Activated CD8-positive, alpha-beta memory T cell treated with anti-CD3 and anti-CD28 coated beads, Interleukin-2, amount 50 U/mL, for 4 hours (primary cell): ENCODE measurements at places on chromosomes 1 and 21.

- DNase-seq: peak; percentile 5
Observed at GRCh38 chr1:53373246-53373645, 45.4 kb upstream of the LRP8 start.

DNA sequence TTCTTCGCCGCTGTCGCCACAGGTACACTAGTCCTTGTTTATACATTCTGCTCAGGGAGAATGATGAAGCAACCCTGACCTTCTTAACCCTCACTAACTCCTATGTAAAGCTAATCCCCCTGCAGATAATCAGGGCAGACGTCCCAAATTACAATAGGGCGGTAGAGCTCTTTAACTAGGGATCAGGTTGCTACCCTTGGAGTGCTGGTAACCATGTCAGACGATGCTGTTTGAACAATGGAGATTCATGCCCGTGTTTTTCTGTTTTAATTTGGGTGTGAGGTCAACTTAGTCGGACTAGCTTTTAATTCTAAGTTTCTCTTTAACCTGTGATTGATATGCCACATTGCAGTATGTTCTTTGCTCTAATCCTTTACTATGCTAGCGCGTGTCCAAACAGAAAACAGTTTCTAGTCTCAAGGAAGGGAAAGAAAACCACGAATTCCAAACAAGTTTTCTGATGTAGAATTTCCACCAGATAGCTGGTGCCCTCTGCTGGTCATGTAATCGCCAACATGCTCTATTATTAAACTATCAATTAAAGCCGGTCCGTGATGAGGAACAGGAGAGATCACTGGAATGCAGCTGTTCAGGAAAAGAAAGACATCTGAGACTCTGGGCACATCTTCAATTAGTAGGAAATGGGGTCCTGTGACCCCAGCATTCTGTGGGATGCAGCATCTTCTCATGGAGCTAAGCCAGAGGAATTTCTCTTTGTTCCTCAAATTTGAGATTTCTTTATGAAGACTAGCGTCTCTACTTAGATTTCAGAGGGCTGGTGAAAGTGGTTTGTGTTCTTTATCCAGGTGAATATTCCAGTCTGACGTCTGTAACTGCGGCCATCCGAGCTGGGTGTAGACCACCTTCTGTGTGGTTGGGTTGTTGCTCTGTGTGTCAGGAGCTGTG is 18.3 kb upstream of the VAMP3 start:
- DNase-seq: peak; percentile 48

DNA sequence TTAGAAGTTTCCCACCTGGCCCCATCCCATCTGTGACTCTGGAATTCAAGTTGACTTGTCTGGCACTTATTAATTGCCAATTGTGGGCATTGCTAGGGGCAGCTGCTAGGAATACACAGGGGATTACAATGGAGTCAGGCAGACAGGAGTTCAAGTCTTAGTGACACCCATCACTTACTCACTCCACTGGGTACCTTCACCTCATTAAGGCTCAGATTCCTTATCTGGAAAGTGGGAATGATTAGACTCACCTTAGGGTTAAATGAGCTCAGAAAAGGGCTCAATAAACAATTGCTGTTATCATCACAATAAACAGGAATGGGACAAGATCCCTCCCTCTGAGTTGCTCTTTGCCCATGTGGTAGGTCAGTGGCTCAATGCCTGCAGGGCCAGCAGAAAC is 18.2 kb downstream of the GRIK3 start:
- no peak for DNase-seq

- DNase-seq: no peak
Observed at GRCh38 chr1:55654750-55655149, 439.6 kb upstream of the USP24 start.

DNA sequence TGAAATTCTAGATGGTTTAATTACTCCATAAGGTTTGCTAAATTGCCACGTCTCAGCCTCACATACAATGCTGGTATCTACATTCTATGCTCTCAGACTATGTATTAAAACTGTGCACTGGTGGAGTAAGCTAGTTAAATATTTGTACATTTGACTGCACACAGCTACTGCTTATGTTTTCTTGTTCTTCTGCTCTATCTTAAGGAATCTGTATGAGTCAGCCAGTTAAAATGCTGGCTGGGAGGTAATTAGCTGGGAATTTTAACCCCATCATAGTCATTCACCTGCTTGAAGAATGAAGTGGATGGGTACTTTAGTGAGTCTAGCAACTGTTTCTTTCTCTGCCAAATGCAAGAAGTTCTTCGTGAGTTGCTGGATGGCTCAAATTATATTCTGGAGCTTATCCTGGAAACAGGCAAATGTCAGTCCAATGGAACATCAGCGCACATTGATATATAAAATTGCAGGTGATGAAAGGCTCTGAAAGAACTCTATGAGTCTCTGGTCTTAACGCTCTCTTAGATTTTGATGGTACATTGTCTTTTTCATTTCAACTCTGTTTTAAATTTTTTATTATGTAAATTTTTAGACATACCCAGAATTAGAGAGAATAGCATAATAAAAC is 83.4 kb downstream of the BACH1 start:
- DNase-seq: no peak

DNA sequence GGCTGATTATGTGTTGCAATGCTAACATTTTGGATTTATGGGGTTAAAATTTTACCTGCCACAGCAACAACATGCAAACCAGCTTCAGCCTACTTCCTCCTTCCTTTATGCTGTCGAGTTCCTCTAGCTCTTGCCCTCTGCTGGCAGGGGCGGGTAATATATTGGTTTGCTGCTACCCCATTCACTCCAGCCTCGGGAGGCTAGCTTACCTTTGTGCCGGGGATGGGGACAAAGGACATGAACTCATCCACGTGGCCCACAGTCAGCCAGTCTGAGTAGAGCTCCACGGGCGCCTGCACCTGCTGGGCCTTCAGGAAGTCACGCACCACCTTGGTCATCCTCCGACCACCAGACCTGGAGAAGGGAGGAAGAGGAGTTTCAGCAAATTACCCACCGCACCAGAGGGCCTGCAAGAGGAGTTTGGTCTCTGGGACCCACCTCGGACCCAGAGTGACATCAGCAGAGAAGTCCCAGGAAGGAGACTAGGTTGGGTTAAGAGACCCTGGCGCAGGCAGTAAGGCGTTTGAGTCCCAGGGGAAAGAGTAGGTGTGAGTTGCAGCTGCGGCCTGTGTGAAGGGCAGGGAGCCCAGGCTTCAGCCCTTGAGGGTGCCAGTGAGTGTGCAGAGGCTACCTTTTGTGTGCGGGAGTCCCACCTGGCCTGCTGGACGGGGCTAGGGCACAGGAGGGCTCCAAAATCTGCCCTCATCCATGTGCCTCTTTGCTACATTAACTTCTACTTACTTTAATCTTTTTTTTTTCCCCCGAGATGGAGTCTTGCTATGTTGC is 21.8 kb upstream of the SDHB start:
- DNase-seq: no peak

DNA sequence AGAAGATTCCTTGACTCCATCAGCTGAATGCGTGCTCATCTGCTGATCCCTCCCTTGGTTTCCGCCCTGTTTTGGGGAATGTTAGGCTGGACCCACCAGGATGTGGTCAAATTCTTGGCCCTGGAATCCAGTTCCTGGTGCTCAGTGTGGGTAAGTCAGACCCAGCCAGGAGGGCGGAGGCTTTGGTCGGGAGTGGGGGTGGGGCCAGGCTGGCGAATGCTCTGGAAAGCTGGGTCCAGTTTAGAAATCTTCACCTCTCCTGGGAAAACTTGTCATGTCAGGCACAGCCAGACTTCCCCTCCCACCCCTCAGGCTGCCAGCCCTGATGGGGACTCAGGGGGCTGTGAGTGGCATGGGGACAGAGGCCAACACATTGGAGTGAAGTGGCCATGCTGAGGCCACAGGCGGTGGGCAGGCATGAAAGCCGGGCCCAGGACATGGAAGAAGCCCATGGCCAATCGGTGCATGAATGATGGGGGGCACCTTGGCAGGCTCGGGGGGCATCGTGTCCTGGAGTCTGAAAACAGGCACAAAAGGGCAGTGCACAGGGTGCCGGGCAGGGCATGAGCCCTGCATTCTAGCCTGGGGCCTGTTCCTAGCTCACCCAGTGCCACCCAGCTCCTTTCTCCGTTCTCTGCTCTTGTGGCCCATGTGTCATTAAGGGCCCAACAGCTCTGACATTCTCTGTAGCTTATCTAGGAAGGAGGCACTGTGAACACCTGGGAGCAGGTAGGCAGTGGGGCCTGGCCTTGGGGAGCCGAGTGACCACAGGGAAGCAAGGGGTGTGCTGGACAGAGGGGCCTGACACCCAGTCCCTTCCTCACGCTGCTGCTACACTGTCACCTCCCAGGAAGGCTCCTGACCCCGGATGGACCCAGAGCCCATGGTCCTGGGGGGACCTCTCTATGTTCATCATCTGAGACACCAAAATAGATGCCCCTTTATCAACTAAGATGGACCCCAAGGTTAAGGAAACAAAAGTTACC is 14.6 kb upstream of the PADI1 start:
- no peak for DNase-seq

- no peak for DNase-seq
Observed at GRCh38 chr1:28176492-28177470, at the start of gene PTAFR. Gene PTAFR (minus strand): TSS chr1:28176690. CDS start chr1:28151021, 25,669 bp downstream.

DNA sequence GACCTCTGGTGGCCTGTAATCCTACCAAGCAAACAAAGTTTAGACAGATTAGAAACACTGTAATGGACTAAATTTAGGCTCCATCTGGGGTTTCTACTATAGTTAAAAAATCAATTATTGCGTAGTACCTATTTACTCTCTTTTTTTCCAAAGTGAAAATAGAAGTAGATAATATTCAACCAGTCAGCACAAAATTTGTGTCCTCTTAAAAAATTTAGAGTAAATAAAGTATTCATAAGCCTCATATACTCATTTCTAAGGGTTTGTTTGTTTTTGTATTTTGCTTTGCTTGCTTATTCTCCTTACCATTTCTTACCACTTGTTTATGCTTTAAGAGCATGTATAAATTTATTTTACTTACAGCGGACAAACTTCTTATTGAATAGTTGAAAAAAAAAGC is 54.5 kb downstream of the NCAM2 start:
- no peak for DNase-seq

- DNase-seq: no peak
Observed at GRCh38 chr21:41759926-41760325, 6.9 kb downstream of the RIPK4 start.

DNA sequence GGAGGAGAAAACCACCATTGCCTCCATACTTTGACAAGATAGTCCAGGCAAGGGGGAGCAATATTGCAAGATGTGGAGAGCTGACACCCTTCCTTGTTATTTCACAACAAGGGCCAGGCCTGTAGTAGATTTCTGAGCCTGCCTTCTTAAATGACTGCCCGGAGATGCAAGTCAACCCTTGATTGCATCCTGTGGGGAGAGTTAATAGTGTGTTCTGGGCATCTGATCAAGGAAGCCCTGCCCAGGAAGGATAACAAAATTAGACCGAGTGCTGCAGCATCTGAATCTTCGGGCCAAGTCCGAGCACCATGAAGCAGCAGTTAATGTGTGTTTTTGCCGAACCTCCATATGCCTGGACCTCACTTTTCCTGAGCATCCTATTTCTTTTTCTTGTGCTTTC is 382.3 kb downstream of the PRDM2 start:
- no peak for DNase-seq

- no peak for DNase-seq
Observed at GRCh38 chr21:29581393-29581792, 282.7 kb downstream of the BACH1 start.

- no peak for DNase-seq
Observed at GRCh38 chr1:58983162-58983561, 199.3 kb upstream of the JUN start.

- DNase-seq: no peak
Observed at GRCh38 chr1:166145499-166145898, 21.3 kb downstream of the FAM78B start.

- peak; percentile 91 for DNase-seq
Observed at GRCh38 chr1:182604175-182605164, at the start of gene RGS16. Gene RGS16 (minus strand): TSS chr1:182604389. CDS start chr1:182604259, 130 bp downstream.

DNA sequence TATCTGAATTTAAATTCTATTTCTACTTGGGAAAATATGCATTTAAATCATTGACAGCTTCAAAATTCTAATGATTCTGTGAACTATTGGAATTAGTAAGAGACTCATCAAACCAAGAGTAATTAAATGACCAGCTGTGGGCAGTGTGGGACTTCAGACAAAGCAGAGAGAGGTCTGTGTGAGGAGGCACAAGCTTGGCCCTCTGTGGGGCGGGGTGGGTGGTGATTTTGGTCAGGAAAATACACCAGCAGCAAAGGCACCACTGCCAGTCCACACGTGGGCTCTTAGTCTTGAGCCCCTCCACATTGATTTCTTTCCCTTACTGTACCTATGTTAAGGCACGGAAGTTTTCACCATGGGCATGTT is 39.2 kb upstream of the RAB4A start:
- DNase-seq: no peak

- DNase-seq: no peak
Observed at GRCh38 chr21:15088488-15088887, 23.7 kb upstream of the NRIP1 start.

DNA sequence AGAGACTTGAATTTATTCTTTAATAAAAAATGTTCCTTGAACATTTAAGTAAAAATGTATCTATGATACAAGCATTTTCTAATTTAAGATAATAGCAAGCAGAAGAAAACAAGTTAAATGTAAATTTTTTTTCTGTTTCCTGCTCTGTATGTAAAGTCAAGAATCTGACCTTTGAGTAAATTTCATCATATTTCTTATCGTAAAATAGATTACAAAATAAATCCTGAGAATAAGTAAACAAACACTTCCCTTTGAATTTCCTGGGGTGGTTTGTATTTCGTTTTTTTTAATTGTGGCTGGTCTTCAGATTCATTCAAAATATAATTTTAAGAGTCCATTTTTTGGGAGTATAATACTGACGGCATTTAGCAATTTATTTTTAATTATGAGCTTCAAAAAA is 77.6 kb downstream of the POU2F1 start:
- no peak for DNase-seq

- no peak for DNase-seq
Observed at GRCh38 chr1:39957299-39958015, 2.5 kb downstream of the MFSD2A start.

DNA sequence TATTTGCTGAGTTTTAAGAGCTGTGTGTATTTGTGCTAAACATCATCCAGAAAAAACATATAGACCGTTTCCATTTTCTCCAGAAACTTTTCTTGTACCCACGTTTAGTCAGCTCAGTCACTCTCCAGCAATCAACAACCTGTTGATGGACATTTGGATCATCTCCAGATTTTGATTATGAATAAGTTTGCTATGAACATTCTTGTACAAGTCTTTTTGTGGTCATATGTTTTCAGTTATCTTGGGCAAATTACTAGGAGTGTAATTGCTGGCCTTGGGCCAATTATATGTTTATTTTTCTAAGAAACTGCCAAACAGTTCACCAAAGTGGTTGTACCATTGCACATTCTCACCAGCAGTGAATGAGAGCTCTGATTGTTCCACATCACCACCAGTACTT is 221.8 kb downstream of the CENPF start:
- no peak for DNase-seq

DNA sequence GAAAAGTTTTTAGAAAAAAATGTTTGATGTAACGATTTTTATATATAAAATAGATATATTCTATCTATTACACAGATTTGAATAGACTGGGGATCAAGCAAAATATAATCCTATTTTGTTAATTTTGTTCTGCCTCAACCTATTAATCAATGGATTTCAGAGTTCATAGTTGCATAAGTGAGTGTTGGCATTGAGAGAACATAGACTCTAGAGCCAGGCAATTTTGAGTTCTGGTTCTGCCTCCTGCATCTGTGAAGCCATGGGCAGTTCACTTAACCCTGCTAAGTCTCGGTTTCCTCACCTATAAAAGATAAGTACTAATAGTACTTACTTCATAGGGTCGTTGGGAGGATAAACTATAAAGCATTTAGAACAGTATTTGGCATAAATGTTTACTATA is 13.6 kb upstream of the PKN2 start:
- DNase-seq: no peak
